AG09309 (cell line): ENCODE measurements at places on chromosomes 3 and 15.
A peak's percentile ranks its signal among the peaks of the same experiment; 100 is the strongest.

DNA sequence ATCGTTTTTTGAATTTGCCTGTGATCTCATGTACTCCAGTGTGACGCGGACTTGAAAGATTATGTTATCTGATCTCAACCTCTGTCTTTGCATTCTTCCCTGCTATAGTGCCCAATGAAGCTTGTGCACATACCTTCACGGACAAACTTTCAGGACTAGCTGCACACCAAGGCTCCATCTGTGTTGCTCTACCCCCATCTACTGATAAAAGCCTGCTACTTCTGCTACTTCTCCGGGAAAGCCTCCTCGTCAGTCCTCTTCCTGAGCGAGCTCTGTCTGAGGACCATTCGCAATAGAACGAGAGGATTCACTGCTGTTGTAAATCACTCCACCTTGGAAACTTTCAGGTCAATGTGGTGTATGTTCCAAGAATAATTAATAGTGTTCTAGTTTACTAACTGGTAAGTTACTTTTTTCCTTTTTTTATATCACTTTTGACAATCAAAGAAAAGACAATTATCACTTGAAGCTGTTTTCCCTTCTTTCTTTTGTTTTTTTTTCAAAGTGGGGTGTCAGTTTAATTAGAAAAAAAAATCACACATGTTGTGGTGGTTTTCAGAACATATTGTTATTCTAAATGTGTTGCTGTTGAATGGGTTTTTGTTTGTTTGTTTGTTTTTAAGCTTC is 217.6 kb downstream of the ARRDC4 start:
- DNase-seq = peak; percentile 16

GRCh38 chr3:170179432-170179831 is 2.1 kb downstream of the PHC3 start:
- no peak for DNase-seq

- DNase-seq = peak; percentile 41
Observed at GRCh38 chr3:98563661-98564281, 29.6 kb downstream of the CPOX start.

- no peak for DNase-seq
Observed at GRCh38 chr15:40064231-40064894, 25.4 kb upstream of the SRP14 start.

- no peak for DNase-seq
Observed at GRCh38 chr3:5021116-5022092, 42.2 kb downstream of the BHLHE40 start.

DNA sequence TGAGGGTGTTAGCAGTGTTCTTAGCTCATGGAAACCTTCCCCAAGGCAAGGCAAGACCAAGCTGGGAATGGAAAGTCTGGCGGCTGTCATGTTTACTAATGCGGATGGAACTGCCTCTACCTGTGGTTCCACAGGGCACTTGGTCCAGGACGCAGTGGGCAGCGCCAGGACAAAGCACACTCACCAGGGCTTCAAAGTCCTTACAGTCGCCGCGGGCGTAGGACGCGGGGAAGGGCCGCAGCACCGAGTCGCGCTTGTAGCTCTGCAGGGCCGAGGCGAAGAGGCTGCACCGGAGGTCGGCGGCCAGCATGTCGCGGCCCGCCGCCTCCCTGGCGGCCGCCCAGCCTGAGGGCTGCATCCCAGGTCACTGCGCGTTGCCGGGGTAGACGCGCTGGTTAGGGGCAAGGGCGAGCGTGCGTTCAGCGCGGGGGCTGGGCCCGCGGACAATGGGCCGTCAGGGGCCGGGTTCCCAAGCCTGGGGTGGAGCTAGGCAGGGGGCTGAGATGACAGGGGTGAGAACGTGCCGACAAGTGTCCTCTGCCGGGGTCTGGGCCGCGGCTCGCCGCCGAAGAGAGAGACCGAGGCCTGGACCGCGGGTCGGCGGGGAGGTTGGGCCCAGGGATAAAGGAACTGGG is 497 bp downstream of the PARP16 start:
- no peak for DNase-seq

GRCh38 chr3:30198162-30198561 is 408.2 kb upstream of the TGFBR2 start:
- no peak for DNase-seq

DNA sequence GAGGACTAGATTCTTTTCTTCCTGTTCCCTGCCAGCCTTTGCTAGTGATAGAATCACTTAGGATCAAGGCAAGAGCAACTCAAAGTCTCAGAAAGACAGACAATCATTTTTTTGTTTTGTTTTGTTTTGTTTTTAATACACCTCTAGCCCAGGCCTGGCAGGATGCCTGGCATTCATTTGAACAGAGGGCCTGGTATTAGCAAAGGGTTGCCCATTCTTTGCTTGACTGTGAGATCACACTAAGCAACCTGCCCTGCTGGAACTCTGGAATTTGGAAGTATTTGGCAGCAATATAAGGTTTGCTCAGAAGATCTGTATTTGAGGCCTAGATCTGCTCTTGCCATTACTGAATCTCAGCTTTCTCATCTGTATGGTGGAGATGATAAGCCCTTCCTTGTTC is 21.8 kb upstream of the ATP13A5 start:
- no peak for DNase-seq

DNA sequence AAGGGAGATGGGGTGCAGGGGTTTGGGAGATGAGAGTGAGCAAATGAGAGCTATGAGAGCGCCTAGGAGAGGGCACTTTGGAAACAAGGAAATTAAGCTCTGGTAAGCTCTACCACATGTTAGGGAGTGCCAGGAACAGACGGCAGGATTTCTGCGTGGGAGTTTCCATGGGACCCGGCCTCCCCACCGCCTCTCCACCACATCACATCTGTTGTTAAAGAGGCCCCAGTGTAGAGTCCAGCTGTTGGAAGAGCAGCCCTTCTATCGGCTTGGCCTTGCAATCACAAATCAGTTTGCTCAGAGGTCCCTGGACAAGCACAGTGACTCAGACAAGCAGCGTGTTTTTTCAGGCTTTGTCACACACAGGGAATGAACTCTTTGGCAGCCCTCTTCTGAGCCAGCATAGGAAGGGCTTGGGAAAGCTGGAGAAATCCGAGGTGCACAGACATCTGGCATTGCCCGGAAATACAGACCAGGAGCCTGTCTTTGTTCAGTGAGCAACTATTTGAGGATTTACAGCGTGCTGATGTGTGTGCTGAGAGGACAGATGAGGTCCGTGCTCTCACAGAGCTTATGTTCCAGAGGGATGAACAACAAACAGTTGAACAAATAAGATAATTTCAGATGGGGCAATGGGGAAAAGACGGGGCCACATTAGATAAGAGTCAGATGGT is 370.6 kb upstream of the PROK2 start:
- DNase-seq = peak; percentile 98

DNA sequence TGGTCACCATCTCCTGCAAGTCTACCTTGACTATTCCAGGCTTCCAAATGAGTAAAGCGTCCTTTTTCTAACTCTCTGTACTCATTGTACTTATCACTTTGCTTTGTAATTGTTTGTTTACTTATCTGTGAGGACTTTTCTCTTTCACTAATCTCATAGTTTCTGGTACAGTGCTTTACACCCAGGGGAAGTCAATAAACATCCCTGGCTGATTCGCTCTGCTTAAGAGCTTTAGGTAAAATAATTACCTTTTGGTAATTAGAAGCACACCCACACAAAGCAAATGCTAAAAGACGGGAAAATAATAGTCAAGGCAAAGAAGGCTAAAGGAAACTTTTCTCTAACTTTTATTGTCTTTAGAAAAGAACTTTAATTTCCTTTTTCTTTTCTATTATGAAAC is 466.9 kb upstream of the ROBO1 start:
- no peak for DNase-seq

GRCh38 chr3:18216996-18217395 is 208.1 kb downstream of the SATB1 start:
- DNase-seq = no peak

GRCh38 chr3:161413127-161413854 is 42.0 kb upstream of the SPTSSB start:
- DNase-seq = no peak

GRCh38 chr3:107641572-107642307 is 119.0 kb downstream of the BBX start:
- no peak for DNase-seq

GRCh38 chr15:65044724-65045481 is at the start of gene SLC51B:
SLC51B (plus strand) TSS chr15:65045387; CDS start chr15:65050005, 4,618 bp downstream.
- no peak for DNase-seq

GRCh38 chr3:52841211-52841980 is 6.6 kb upstream of the MUSTN1 start:
- DNase-seq = no peak

DNA sequence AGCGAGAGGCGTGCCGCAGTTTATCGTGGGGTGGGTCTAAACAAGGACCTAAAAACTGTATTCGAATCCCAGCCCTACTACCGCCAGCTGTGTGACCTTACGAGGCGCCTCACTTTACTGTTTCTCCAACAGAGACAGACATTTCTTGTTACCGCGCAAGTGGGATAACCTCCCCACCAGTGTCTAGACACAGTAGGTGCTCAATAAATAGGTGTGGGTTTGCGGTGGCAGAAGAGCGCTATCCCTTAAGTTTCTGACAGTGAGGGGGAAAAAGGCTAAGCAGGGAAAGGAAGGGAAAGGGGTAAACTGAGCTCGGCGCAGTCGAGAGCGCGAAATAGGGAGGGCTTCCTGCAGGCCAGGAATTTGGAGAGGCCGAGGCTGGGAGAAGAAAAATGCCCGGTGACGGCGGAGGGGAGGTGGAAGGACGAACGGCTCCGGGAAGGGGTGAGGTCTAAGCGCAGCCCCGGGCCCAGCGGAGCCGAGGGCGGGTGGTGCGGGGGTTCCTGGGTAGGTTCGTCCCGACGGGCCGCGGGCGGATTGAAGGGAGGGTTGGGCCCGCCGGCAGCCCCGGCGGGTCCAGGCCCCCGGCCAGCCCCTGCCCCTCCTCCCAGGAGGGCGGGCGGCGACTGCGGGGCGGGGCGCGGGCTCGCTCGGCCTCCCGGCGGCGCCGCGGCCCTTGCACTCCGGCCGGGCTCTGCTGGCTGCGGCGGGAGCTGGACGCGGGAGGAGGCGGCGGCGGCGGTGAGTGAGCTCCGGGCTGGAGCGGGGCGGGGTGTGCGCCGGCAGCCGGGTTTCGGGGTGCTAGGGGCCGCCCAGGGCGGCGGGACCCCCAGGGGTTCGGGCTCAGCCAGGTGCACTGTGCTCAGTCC is at the start of gene CGNL1:
Gene CGNL1 (plus strand): TSS at position 679 of the 869 bp plus-strand sequence. CDS start 61,495 bp downstream, outside the sequence.
- no peak for DNase-seq

DNA sequence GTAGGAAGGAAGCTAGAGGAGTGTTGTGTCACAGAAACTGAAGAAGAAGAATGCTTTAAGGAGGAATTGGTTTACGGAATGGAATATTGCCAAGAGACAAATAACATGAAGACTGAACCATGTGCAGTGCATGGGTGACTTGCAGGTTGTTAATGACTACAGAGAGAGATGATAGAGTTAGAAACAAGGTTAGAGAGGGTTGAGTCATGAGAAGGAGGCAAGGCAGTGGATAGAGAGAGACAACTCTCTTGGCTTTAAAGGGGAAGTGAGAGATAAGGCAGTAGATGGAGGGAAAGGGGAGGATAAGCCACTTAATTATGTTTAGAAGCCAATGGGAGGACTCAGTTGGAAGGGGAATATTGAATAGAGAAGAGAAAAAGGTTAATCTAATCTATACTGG is 119.3 kb upstream of the CCNL1 start:
- DNase-seq = no peak

GRCh38 chr15:96969732-96970710 is 639.5 kb downstream of the NR2F2 start:
- no peak for DNase-seq

- DNase-seq = no peak
Observed at GRCh38 chr15:74716651-74717050, 8.7 kb downstream of the CYP1A1 start.

GRCh38 chr3:43210049-43211027 is 76.0 kb upstream of the SNRK start:
- no peak for DNase-seq

DNA sequence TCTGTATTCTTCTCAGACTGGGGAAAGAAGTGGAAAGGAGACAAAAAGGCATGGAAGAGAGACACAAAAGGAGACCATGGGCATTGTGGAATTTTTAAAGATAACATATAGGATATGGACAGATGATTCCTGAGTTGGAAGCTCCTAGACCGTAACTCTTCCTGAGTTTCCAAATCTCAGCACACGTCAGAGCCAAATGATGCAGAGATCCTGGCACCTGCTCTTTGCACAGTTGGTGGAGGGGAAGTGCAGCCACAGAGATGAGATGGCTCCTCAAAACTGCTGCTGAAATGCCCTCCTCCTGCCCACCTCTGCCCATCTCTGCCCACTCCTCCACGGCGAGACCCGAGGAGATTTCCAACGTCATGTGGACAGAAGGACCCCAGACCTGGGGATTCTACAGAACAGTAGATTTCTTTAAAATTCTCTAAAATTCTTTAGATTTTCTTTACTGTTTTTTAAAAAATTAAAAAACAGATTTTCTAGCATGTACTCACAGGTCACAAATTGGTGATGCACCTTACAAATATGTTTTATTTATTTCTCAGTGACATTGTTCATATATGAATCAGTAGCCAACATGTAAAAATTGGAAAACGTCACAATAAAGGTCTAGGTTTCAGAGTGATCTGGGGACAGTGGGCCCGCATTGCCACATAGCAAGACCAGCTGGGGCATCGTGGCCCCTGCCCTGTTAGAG is 8.1 kb downstream of the CPN2 start:
- no peak for DNase-seq

DNA sequence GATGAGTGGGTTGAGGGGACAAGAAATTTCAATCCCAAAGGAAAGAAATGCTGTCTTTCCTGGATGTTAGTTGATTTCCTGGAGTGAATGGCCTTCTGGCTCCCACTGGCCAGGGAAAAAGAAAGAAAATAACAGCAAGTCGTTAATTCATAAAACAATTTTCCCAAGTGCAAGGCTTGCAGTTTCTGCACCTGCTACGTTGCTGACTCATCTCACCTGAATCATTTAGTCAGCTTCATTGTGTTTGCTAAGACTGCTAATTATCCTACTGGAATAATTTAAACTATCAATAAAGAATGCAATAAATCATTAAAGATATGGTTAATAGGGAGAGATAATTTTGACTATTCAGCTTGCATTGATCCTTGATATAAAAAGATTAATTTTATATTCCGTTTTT is 387.6 kb downstream of the ROBO2 start:
- DNase-seq = no peak

GRCh38 chr15:38474155-38474757 is 20.3 kb downstream of the FAM98B start:
- peak; percentile 63 for DNase-seq

DNA sequence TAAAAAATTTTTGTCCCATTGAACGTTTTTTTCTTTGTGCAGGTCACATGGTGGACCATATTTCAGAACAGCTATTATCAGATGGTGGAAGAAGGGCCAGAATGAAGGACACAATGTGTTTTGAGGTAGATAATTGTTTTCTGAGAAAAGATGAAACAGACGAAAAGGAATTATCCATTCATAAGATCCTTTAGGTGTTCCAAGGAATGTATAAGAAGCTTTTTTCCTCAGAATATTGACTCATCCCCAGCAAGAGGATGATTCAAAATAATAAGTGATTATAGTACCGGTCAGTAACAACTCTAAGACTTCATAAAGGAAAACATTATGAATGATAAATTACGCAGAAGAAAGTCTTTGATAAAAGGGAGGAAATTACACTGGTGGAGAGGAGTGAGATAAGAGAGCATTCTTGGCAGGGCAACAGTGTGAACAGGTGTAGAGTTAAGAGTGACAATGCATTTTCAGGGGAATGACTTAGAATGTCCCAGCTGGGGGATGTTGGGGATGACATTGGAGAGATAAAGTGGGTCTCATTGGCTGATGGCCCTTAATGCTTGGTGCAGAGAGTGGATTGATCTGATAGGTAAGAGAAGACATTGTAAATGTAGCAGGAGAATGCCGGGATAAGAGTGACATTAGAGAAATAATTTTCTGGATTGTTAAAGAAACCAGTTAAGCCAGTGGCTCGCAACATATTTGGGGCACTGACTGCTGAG is 27.0 kb upstream of the AQP9 start:
- no peak for DNase-seq

- DNase-seq = no peak
Observed at GRCh38 chr3:194686816-194687637, 1.3 kb downstream of the FAM43A start.
